Mesothelial cell of epicardium (in vitro differentiated cells): ENCODE measurements at places on chromosomes 4 and X. TPM values are rescaled to one million over a fixed set of nuclear protein-coding genes. Genes with fewer than 3 reads are reported as not detected.

DNA sequence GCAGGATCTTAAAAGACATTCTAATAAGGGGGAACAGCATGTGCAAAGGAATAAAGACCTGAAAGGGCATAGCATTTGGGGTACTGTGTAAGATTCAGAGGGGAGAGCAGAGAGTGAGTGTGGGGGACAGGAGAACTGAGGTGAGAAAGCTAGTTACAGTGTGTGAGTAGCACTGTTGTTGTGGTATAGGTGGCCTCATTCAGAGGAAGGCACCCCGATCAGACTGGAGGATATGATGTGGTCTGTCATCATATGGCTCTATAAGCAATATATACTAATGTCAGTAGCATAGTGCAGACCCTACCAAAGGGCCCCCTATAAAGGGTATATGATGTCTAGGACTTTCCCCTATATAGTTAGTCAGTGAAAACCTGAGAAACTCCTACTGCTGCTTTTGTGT, 175.8 kb downstream of the FMR1NB start:
- DNase-seq: no peak

GRCh38 chr4:10105920-10106319, 10.7 kb downstream of the WDR1 start:
- DNase-seq: no peak

SLC34A2 gene
- 0.07 to 0.34 TPM (median 0.22 TPM) in 3 replicates for total RNA-seq

WDR45 gene
- total RNA-seq: 48.6 to 59.9 TPM (median 53.2 TPM) in 3 replicates

GRCh38 chrX:65772842-65773241, 105.4 kb downstream of the MSN start:
- DNase-seq: no peak

- DNase-seq: no peak
Observed at GRCh38 chr4:88672987-88673386, 24.6 kb downstream of the NAP1L5 start.

SGCB gene
- total RNA-seq: 27.9 to 30.4 TPM (median 30.2 TPM) in 3 replicates

PTCHD1 gene
- 5.7 to 7.2 TPM (median 7.0 TPM) in 3 replicates for total RNA-seq
